ENCODE measurements at places on chromosomes 3 and 15.

DNA sequence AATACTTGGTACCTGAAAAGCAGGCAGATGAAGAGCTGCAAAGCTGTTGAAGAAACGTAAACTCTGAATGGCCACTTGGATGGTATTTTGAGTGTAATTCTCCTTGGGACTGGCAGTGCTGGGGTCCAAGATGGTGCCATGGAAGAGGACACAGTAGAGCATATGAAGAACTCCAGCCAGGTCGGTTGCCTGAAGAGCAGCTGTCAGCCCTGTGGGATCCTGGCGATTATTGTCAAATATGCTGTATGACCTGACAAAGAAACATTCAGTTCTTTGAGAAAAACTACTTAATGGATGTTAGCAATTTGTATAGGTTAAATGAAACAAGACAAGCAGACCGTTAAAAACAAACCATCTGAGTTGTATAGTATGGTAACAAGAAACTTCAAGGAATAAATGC is 44.8 kb downstream of the ISL2 start:
- no peak for DNase-seq

DNA sequence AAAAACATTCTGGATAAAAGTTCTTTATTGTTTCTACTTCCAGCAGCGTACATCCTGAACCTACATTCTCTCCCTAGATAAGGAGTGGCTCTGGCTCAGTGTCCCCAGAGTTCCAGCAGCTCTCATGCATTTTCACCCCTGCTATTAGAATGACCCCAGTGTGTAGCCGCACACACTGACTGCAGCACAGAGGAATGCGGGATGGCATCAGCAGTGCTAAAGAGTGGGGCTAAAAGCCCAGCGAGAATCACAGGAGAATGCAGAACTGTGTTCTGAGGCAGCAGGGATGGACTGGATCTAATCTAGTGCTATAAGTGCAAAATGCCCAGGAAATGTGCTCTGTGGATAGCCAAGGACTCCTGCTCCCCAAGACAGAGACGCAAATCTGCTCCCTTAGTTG is 66.4 kb upstream of the TJP1 start:
- no peak for DNase-seq

DNA sequence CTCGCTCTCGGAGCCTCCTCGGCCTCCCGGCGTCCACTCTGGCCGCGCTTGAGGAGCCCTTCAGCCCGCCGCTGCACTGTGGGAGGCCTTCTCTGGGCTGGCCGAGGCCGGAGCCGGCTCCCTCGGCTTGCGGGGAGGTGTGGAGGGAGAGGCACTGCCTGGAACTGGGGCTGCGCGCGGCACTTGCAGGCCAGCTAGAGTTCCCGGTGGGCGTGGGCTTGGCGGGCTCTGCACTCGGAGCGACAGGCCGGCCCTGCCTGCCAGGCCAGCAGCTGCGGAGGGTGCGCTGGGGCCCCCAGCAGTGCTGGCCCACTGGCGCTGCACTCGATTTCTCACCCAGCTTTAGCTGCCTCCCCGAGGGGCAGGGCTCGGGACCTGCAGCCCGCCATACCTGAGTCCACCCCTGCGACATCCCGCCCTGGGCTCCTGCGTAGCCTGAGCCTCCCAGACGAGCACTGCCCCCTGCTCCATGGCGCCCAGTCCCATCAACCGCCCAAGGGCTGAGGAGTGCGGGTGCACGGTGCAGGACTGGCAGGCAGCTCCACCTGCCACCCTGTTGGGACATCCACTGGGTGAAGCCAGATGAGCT is 765.0 kb downstream of the IGSF11 start:
- no peak for DNase-seq

GRCh38 chr3:192920411-192920810 is 2.8 kb upstream of the MB21D2 start:
- DNase-seq = no peak

DNA sequence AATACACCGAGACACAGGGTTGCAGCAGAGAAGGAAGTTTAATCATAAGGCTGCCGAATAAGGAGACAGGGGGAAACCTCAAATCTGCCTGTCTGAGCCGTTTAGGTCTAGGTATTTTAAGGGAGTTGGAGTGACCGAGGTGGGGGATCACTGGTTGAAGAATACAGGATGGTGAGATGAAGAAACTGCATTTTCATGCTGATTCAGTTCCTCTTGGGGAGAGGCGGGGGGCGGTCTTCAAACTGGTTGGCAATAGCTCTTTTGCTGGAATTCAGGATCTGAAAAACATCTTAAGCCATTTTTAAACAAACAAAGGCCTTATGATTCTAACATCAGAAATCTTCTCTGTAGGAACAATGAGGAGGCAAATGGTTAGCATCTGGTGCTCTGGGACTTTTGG is 699.5 kb upstream of the CFAP20DC start:
- no peak for DNase-seq

GRCh38 chr3:43796041-43796596 is 105.4 kb downstream of the ABHD5 start:
- DNase-seq = no peak

- no peak for DNase-seq
Observed at GRCh38 chr15:87902772-87903426, 353.6 kb downstream of the NTRK3 start.

DNA sequence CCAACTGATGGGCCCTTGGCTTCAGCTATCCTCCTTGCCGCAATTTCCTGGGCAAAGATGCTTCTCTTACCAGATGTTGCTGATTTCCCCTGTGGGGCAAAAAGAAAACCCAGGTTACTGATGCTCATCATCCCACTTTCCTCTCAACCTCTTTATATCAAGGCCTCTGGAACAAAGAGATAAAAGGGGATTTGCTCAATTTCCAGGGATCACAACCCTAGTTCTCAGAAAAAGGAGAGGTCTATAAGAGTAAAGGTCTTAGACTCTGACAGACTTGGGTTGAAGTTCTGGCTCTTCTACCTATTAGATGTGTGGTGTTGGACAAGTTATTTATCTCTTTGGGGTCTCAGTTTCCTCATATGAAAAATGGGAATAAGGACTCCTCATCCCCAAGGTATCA is 8.5 kb downstream of the RPAP1 start:
- no peak for DNase-seq

GRCh38 chr3:25155652-25156471 is 272.2 kb upstream of the RARB start:
- no peak for DNase-seq

GRCh38 chr3:53195602-53196574 is 34.9 kb downstream of the PRKCD start:
- peak; percentile 15 for DNase-seq

- DNase-seq = no peak
Observed at GRCh38 chr3:97228966-97229365, 414.6 kb downstream of the EPHA6 start.

DNA sequence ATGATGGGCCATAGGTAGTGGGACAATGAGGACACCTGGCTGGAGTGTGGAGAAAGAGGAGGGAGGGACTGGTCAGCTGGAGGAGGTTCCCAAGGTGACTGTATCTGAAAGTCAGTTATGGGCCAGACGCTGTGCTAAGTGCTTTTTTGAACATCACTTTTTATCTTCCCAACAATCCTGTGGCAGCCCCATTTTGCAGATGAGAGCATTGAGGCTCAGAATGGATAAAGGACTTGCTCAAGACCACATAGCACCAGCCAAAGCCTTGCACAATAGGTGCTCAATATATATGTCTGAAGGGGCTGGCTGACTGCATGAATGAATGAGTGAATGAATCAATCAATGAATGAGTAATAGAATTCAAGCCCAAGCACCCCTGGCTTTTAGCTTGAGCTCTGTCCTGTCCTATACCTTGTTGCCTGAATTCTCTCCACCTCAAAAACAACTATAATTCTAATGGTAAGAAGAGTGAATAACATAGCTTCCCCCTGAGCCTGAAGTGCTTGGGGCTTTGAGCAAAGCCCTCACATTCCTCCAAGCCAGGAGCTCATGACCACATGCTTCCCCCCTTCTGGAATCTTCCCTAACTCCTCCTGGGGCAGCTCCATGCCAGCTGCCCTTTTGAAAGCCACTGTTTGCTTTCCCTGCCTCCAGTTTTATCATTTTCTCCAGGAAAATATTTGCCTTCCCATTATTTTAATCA is 150.9 kb downstream of the RPLP1 start:
- DNase-seq = no peak

GRCh38 chr3:114675104-114675503 is 381.3 kb downstream of the TIGIT start:
- DNase-seq = no peak

All from activated CD8-positive, alpha-beta memory T cell treated with anti-CD3 and anti-CD28 coated beads for 4 hours (primary cell).